Stimulated activated CD4-positive, alpha-beta T cell treated with anti-CD3 and anti-CD28 coated beads, TNF-alpha, amount 100 ng/mL, for 1 hour (primary cell): ENCODE measurements at places on chromosomes 3 and 15.

DNA sequence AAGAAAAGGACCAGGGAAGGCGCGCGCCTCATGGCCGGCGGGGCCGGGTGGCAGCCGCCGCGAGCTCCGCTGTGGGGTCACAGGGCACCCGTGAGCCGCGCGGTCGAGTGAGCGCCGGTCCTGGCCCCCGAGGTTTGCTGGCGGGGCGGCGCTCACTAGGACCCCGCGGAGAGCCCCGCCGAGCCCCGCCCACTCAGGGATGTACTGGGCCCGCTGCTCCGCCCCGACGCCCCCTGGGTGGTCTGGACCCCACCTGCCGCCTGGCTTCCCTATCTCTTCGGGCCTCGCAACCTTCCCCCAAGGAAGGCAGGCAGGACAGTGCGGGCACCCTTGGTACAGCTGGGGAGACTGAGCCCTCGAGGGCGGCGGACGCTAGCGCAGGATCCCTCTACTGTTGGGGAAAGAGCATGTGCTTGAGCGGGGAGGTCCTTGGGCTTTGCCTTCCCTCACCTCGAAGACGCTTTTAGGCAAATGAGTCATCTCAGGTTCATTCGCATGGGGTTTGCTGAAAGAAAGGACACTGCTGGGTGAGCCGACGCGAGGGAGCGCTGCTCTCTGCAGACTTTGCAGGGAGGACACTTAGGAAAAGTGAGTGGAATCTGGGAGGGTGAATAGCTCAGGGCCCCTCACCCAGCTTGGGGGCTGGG, at the start of gene CHRNB4:
TSS of gene CHRNB4 (minus strand) at position 109 of the 647 bp plus-strand sequence. CDS start at position 32, 77 bp downstream.
- DNase-seq: no peak

- DNase-seq: no peak
These were observed 1.6 kb downstream of the LNP1 start for GRCh38 chr3:100402891-100403290.

- no peak for DNase-seq
These were observed 11.1 kb downstream of the EFCAB12 start for GRCh38 chr3:129417326-129417725.

GRCh38 chr3:179265092-179265491, 14.2 kb upstream of the KCNMB3 start:
- DNase-seq: no peak

GRCh38 chr3:136932978-136933772, 24.6 kb upstream of the IL20RB start:
- DNase-seq: no peak
